Smooth muscle cell of bladder (primary cell): ENCODE measurements at places on chromosomes 7 and 10. TPM values are rescaled to one million over a fixed set of nuclear protein-coding genes. Genes with fewer than 3 reads are reported as not detected.

CDNF gene
- 1.1 and 2.2 TPM in 2 replicates for total RNA-seq

GHRHR gene
- total RNA-seq = not detected in 2 replicates

YAE1 gene
- 34.8 and 36.7 TPM in 2 replicates for total RNA-seq

LRRC17 gene
- total RNA-seq = 71.5 and 79.0 TPM in 2 replicates
